NCI-H1105 (cell line): ENCODE measurements at places on chromosomes 11 and 22.

GRCh38 chr11:12840871-12841660 lies 166.8 kb downstream of the TEAD1 start:
- no peak for DNase-seq

DNA sequence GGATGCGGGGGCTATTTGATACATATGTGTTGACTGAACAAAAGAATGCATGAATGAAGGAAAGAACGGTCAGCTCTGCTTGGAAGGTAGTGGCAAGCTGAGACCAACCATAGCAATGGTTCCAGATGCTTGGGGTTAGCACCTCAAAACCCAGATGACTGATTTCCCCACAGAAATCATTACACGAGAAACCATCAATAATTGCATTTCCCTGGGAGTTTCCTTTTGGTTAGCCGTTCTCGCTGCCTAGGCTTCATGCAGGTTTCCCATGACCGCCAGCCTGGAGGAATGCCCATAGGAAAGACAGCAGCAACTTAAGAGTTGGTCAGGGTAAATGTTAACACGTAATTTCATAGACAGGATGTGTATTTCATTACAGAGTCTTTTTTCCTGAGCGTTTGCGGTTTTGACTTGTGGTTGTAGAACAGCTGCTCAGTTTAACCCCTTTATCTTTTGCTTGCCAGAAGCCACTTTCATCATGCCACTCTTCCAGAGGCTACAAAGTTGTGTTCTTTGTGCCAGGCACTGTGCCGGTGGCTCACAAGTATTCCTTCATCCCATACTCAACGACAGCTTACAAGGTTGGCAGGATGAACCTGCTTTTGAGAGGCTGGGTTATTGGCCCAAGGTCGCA lies 2.8 kb downstream of the IL17RA start:
- DNase-seq, result no peak

DNA sequence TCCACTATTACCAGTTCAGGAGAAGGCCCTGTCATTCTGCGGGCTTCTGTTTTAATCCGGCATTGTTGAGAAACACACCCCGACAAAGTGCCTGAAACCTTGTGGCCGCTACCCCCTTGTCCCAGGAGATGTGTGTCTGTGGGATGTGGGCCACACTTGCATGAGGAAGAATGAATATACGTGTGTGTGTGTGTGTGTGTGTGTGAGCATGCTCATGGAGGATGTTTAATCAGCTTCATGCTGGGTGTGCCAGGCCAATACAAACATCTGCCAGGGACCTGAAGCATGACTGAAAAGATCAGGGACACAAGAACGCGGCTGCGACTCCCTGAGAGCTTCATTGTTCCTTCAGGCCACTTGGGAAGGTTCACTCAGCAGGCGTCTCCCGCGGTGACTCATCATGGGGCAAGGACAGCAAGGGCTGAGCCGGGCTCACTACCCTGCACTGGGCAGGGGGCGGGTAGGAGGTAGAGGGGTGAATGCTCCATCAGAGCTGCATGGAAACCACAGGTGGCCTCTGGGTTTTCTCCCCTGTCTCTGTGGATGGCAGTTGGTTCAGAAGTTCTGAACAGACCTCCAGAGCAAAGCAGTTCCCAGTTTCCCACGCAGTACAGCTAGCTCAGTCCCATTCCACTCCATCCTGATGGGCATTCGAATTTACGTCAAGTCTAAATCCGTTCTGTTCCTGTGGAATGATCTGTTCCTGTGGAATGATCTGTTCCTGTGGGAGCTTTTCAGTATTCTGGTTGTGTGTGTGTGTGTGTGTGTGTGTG lies 7.0 kb upstream of the MALAT1 start:
- DNase-seq, result no peak

- DNase-seq, result no peak
Measured at GRCh38 chr22:22167791-22168189, 76.8 kb upstream of the VPREB1 start.

DNA sequence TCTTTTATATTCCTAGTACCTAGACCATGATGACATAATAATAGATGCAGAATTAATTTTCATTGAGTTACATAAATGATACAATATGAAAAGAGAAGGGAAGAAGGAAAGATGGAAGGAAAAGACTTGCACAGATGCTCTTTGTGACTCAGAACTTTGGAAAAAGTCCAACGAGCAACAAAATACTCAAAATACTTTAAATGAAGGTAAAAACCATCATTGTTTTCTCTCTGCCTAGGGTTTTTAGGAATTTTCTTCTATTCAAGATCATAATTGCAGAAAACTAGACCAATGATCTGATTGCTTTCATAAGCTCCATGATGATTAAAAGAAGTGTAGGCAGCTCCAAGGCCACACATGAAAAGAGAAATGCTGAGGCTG lies 276.9 kb downstream of the KIRREL3 start:
- DNase-seq, result no peak

DNA sequence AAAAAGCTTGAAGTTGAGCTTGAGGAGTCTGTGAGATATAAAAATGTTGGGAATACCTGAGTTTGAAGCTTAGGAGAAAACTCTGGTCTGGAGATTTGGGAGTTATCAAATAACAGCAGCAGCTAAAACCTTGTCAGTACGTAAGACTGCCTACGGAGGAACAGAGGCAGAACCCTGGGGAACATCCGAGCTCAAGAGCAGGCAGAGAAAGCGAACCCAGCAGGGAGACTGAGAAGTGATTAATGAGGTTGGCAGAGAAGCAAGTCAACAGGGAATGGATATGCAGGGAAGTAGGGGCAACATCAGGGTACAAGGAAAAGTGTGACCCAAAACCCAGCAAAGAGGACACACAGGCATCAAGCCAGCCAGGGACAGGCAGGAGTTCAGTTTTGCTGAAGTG lies 12.6 kb upstream of the MTFP1 start:
- DNase-seq, result no peak

DNA sequence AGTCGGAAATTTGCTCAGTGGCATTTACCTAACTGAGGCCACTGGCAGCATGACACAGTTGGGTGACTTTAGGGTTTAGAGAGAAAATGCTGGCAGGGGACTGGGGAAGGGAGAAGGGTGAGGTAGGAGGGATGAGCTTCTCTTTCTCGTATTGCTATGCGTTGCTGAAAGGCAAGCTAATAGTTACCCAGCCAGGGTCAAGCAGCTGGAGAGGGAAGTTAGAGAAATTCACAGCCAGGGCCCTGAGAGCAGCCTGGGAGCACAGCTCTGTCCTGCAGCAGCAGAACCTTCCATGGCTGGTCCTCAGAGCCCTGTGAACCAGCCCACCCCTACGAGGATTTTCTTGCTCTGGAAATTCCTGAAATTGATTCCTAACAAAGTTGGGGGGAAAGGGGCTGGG lies 679.6 kb downstream of the NTM start:
- no peak for DNase-seq

GRCh38 chr11:27485930-27486773 lies 13.6 kb upstream of the LGR4 start:
- peak; percentile 49 for DNase-seq

- no peak for DNase-seq
Measured at GRCh38 chr11:132866783-132867545, 665.3 kb downstream of the OPCML start.
